ENCODE measurements at places on chromosomes 5 and 9. TPM values are rescaled to one million over a fixed set of nuclear protein-coding genes. Genes with fewer than 3 reads are reported as not detected.
A peak's percentile ranks its signal among the peaks of the same experiment; 100 is the strongest.

DNA sequence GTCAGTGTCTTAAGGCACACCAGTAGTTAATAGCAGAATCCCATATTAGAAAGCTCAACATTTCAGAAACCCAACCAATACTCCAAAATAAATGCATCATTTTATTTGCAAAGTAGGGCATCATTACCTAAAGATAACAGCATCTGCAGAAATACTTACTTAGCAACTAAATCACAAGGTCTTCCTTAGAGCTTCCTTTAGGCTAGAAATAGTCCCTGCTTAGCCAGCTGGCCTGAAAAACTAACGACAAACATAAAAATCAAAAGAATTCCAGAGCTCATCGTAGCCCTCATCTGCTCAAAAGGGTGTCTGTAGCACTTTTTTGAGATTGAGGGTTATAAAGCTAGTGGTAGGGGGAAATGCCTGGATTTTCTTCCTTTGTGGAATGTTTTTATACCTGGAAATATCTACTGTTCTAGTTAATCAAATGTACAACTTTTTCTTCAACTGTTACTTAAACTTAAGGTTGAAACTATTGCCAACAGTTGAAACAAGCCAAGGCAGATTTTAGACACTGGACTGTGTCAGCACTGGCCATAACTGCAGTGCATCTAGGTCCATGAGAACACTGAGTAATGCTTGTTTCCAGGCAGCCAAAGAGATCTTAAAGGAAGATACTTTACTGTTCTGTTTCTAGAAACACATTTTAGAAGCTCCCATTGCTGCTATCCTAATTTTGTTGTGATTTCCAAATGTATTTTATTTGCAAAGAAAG, 129.4 kb upstream of the RASA1 start:
- no peak for DNase-seq

GRCh38 chr5:173572431-173573125, 43.9 kb downstream of the BOD1 start:
- no peak for DNase-seq

DNA sequence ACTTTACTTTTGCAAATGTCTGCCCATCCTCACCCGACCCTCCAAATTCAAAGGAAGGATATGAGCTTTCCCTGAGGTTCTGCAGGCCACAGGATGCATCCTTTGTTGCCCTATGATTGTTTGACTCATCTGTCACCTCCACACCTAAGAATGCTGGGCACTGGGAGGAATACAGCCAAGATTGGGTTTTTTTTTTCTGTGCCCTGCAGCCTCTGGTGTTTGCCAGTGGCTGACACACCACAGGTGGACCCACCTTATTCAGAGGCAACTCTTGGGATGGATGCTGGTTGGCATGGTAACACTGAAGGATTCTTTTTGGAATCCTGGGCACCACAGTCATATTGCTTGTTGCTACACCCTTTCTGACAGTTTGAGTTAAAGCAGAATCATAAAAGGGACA, 29.7 kb downstream of the C9orf152 start:
- no peak for DNase-seq

GRCh38 chr5:56346741-56347535, 113.8 kb upstream of the ANKRD55 start:
- DNase-seq = no peak

GRCh38 chr5:158484150-158484549, 615.6 kb downstream of the EBF1 start:
- no peak for DNase-seq

GRCh38 chr9:129259375-129259774, 81.3 kb upstream of the IER5L start:
- peak; percentile 16 for DNase-seq

GRCh38 chr9:69674716-69675438, 2.7 kb upstream of the APBA1 start:
- DNase-seq = no peak

DNA sequence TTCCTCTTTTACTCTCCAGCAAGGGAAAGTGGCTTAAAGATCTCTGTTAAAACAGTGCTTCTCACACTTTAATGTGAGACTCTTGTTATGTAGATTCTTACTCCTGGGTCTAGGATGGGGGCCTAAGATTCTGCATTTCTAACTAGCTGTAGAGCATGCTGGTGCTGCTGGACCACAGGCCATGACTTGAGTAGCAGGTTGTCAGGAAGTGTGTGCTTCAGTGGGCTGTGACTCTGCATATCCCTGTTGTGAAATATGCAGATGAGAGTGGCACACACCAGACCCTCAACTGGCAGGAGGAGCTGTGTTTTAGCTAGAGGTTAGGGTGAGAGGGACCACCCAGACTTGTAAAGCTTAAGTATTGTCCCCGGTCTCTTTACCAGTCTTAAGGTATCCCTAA, 191.1 kb upstream of the DMRT1 start:
- no peak for DNase-seq

- no peak for DNase-seq
These were observed 10.8 kb upstream of the KIF27 start for GRCh38 chr9:83932011-83932410.

- no peak for DNase-seq
These were observed 28.6 kb upstream of the EPB41L4B start for GRCh38 chr9:109349421-109349846.

GRCh38 chr9:128231638-128232527, 28.7 kb downstream of the DNM1 start:
- DNase-seq = peak; percentile 64

The FOXD4L6 gene
- polyA plus RNA-seq = not detected

The PGM5 gene
- polyA plus RNA-seq = 126 TPM

The SPATA31A5 gene
- polyA plus RNA-seq = not detected

The MYO10 gene
- polyA plus RNA-seq = 2.1 TPM

The TPPP gene
- polyA plus RNA-seq = 12.2 TPM

The COL15A1 gene
- polyA plus RNA-seq = 22.5 TPM

All from right cardiac atrium (tissue), 5 donors.